ENCODE measurements at places on chromosomes 4 and X. TPM values are rescaled to one million over a fixed set of nuclear protein-coding genes. Genes with fewer than 3 reads are reported as not detected.

DNA sequence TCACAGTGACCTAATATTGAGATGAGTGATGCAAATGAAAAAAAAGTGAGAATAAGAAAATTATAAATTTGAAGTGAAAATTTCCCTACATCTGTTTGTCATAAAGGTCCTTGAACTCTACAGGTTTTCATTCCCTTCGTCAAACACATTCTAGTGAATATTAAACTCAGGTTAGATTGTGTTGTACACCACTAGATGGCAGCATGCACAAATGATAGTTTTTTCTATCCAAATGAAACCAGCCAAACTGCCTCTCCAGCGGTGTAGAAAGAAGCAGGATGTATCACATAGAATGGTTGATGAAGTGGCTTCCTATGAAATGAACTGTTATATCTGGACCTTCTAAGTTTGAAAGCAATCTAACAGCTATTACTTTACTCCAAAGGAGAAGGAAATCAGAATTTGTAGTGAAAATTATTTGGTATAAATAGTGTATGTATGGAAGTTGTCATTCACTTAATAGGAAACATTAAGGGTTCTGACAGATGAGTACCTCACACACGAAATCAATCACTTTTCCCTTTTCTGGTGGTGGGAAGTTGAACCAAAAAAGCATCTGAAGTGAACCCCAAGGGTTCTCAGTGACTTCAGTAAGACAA is 382.7 kb downstream of the UNC5C start:
- no peak for DNase-seq

DNA sequence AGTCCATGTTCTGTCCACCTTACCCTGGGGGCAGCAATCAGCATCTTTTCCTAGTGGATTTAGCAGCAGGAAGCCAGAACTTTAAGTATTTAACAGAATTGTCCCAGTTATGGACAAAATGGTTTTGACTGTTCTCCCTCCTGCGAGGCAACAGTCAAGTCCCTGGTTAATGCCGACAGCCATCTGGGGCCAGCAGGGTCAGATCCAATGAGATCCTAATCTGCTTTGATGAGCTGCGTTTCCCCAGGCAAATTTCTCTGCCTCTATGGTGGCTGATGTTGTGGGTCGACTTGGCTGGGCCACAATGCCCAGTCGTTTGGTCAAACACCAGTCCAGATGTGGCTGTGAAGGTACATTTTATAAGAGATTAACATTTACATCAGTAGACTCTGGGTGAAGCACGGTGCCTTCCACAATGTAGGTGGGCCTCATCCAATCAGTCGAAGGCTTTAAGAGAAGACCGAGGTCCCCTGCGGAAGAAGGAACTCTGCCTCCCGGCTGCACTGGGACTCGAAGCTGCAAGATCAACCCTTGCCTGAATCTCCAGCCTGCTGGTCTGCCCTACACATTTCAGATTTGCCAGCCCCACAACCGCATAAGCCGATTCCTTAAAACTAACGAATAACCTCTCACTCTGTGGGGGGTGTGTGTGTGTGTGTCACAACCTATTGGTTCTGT is 89.0 kb upstream of the C4orf50 start:
- no peak for DNase-seq

DNA sequence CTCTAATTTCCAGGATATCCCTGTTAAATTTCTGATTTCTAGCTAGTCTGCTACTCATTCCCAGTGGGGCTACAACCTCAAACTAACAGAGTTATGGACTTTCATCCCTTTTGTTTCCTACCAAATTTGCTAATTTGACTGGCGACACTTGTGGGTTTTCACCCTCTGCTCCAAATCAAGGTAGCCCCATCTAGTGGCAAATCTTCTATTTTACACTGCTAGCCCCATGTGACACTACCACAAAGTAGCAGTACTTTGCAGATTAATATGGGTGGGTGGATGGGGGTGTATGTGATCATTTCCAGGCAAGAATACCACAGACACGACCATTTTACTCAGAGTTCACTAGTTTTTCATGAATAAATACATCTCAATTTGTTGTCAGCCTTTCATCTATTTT is 150.3 kb downstream of the MSL3 start:
- DNase-seq, result no peak

- DNase-seq, result no peak
Observed at GRCh38 chrX:13283950-13284546, 35.8 kb downstream of the ATXN3L start.

DNA sequence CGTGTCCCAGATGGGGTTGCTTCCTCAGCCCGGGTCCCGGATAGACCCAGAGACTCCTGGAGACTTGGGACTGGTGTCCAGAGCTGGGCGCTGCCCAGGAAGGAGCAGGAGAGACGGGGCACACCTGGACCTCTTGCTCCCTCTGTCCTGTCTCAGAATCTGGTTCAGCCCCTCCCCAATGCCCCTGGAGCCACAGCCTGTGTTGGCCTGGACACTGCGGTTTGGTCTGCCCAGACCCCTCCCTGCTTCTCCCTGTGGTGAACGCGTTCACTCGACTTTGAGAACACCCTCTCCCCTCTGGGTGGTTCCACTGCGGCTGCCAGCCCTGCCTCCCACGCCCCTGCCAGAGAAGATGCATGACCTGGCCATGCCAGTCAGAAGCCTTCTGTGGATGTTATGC is 111.1 kb downstream of the HMX1 start:
- DNase-seq, result peak; percentile 4

DNA sequence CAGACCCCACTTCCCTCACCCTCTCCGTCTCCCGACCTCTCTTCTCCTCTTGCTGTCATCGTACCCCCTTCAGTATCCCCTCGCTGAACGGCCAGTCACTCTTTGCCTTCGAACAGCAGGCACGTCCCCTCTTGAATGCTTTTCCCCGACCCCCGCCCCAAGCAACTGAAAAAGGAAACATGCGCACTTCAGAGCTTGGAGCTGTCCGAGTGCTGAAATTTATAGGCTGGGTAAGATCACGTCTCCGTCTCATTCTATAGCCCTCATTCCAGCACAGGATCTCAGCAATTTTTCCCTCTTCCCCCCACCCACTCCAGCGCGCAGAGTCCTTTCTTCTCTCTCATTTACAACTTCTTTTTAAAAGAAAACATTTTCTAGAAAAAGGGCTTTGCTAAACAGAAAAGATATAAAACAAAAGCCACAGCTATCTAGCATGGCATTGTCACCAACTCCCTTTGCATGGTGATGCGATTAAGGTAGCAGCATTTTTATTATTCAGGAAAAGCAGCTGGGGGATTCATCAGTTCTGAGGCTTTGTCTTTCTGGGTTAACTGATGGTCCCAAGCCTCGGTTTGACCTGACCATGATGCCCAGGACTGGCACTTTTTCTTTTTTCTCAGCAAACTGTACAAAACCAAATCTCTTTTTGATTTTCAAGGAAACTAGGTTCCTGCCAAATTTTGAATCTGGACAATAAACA is at the start of gene GLRA2:
TSS of gene GLRA2 (plus strand) at position 247 of the 700 bp plus-strand sequence. CDS start 522 bp downstream, outside the sequence.
- no peak for DNase-seq

DNA sequence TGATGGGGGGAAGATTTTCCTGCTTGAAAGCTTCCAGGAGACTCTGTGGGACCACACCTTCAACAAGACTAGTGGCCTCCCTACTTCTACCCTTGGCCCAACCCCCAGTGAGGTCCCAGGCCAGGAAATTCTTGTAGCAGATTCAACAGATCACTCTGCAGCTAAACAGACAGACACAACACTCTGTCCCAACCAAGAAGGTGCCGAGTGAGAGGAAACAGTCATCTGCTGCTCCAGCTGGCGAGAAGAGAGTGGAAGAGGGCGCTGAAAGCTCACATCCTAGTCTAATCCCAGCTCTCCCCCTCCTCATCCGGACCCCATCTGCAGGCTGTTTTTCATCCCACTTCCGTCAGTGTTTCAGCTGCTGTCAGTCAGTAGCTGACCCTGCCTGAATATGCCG is 63.4 kb downstream of the CHRDL1 start:
- no peak for DNase-seq

- no peak for DNase-seq
Observed at GRCh38 chr4:14347526-14347925, 654.8 kb upstream of the CPEB2 start.

GRCh38 chr4:186839122-186840037 is 115.7 kb upstream of the FAT1 start:
- no peak for DNase-seq

GRCh38 chrX:125219852-125220251 is 99.8 kb upstream of the TEX13C start:
- DNase-seq, result no peak

- no peak for DNase-seq
Observed at GRCh38 chrX:41919870-41920269, 3.5 kb downstream of the CASK start.

MAPK10 gene
- total RNA-seq, result not detected

SPANXD gene
- total RNA-seq, result not detected

CXCL1 gene
- total RNA-seq, result not detected

XKRX gene
- 0.23 TPM for total RNA-seq

XPNPEP2 gene
- 0.65 TPM for total RNA-seq

Data from activated naive CD8-positive, alpha-beta T cell treated with anti-CD3 and anti-CD28 coated beads, Interleukin-2, amount 10 ng/mL, durations not matched to agents 7 days and 5 days (primary cell).